ENCODE measurements at places on chromosomes 11 and 22. TPM values are rescaled to one million over a fixed set of nuclear protein-coding genes. Genes with fewer than 3 reads are reported as not detected.

The CASP5 gene
- total RNA-seq: not detected

The APOBEC3G gene
- total RNA-seq: 9.0 TPM

The CHADL gene
- total RNA-seq: 1.2 TPM

The PIWIL4 gene
- total RNA-seq: 0.54 TPM

The GVQW3 gene
- 6.1 TPM for total RNA-seq

The OTOG gene
- 0.13 TPM for total RNA-seq

The GPHA2 gene
- total RNA-seq: not detected

The KCNE3 gene
- 29.4 TPM for total RNA-seq

- H3K27ac ChIP-seq: no peak overlapping the region
- H3K27me3 ChIP-seq: peaks cover 4% of the 10 kb centered on the region
- H3K4me3 ChIP-seq: no peak overlapping the region
- peaks cover 7% of the 10 kb centered on the region for H3K4me1 ChIP-seq
- H3K36me3 ChIP-seq: peaks cover 4% of the 10 kb centered on the region
Observed at GRCh38 chr22:24443668-24444067, 16.3 kb downstream of the ADORA2A start.

- H3K4me3 ChIP-seq: no peak overlapping the region
- H3K36me3 ChIP-seq: peaks cover 44% of the 10 kb centered on the region
- H3K4me1 ChIP-seq: peaks cover 12% of the 10 kb centered on the region
Observed at GRCh38 chr11:44936525-44936924, 14.2 kb downstream of the TP53I11 start.

GRCh38 chr11:70128435-70128906 lies 50.4 kb downstream of the ANO1 start:
- DNase-seq: no peak
- no peak overlapping the region for H3K4me3 ChIP-seq
- H3K36me3 ChIP-seq: no peaks in the 10 kb centered on the region
- H3K27ac ChIP-seq: no peak overlapping the region
- H3K4me1 ChIP-seq: peaks cover 9% of the 10 kb centered on the region
- H3K27me3 ChIP-seq: peaks cover 4% of the 10 kb centered on the region

- H3K36me3 ChIP-seq: no peaks in the 10 kb centered on the region
- peaks cover 4% of the 10 kb centered on the region for H3K4me1 ChIP-seq
- no peak for DNase-seq
- H3K27ac ChIP-seq: no peak overlapping the region
Observed at GRCh38 chr22:49450498-49450897, 377.2 kb downstream of the BRD1 start.

DNA sequence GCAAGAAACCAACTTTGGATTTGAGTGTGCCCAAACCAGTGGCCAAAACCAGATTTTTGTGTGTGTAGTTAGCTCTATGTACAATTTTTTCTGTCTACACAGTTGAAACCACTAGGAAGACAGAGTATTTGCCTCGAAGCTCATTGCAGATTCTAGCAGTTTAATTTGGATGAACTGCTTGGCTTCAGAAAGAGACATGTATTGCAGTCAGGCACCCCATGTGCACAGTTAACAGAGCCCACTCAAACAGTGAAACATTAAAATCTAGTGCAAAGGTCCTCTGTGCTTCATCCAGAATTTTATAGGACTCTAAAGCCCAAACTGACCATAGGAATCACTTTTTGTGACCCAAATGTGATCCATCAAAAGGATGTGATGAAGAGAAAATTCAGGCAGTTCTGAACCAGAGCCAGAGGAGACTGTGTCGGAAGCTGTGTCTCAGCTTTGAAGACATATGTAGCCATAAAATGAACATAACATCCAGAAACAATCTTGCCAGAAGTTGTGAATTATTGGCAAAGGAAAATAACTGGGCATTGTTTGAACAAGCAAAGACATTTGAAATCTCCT lies 82.7 kb downstream of the PANX1 start:
- no peaks in the 10 kb centered on the region for H3K36me3 ChIP-seq
- no peak overlapping the region for H3K4me3 ChIP-seq
- H3K4me1 ChIP-seq: no peaks in the 10 kb centered on the region
- no peaks in the 10 kb centered on the region for H3K27me3 ChIP-seq
- no peak for DNase-seq

- no peaks in the 10 kb centered on the region for H3K36me3 ChIP-seq
- peaks cover 32% of the 10 kb centered on the region for H3K27me3 ChIP-seq
- no peak overlapping the region for H3K27ac ChIP-seq
- H3K4me3 ChIP-seq: peak overlapping the region; percentile 71
Observed at GRCh38 chr11:57476047-57476756, 15.9 kb downstream of the RTN4RL2 start.

DNA sequence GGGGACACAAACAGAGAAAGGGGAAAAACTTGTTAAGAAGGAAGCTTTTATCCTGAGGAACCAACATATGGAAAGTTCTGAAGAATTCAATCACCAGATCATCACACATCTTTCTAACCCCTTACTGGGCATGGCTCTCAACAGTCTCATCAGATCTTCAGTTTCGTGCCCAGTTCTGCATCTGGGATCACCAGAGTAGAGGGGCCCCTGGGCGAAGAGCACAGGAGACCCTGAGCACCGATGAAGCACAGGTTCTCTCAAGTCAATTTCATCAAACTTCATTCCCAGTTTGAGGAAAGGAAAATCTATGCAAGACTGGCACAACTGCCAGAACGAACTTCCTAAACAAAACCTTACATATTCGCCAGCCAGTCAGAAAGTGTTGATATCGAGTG lies 8.5 kb upstream of the PYGM start:
- H3K4me3 ChIP-seq: peak overlapping the region; percentile 77
- DNase-seq: no peak
- peak overlapping the region; percentile 30 for H3K27ac ChIP-seq

DNA sequence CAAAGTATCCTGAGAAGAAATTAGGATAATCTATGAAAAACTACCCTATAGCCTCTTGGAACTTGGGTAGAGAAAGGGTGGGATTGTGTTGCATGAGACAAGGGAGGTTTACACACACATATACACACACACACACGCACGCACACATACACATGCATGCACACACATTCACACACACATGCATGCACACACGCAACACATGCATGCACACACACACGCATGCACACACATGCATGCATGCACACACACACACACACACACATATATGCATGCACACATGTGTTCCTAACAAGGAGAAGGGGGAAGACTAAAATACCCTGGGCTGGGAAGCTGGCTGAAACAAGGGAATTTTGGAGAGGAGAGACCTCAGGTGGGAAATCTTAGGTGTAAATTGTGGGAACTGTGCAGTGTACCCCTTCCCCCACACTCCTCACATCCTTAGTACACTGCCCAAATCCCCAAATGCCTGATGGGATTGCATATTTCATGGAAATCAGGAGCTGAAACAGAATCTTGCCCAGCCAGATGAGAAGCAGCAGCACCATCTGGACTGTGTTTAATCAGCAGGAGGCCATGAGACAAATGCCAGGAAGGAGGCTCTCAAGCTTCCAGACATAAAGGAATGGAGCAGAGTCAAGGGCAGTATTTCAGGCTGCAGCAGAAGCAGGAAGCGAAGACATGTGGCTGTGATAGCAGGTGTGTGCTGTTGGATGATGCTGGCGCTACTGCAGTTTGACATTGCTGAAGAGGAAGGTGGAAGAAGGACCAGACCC lies 14.6 kb upstream of the POLD3 start:
- no peaks in the 10 kb centered on the region for H3K36me3 ChIP-seq
- peaks cover 13% of the 10 kb centered on the region for H3K4me1 ChIP-seq
- H3K4me3 ChIP-seq: peak overlapping the region; percentile 42
- DNase-seq: no peak
- H3K27ac ChIP-seq: peak overlapping the region; percentile 44

- no peak for DNase-seq
- no peak overlapping the region for H3K27ac ChIP-seq
- peaks cover 2% of the 10 kb centered on the region for H3K27me3 ChIP-seq
- H3K36me3 ChIP-seq: no peaks in the 10 kb centered on the region
Observed at GRCh38 chr11:121514432-121515334, 61.9 kb upstream of the SORL1-AS1 start.

GRCh38 chr11:26632691-26633159 lies 60.7 kb upstream of the MUC15 start:
- no peak for DNase-seq
- H3K4me3 ChIP-seq: no peak overlapping the region
- H3K27me3 ChIP-seq: peaks cover 2% of the 10 kb centered on the region
- H3K27ac ChIP-seq: no peak overlapping the region
- H3K4me1 ChIP-seq: no peaks in the 10 kb centered on the region

GRCh38 chr11:69456712-69457111 lies 24.8 kb upstream of the LINC01488 start:
- no peak for DNase-seq
- no peaks in the 10 kb centered on the region for H3K27me3 ChIP-seq
- H3K36me3 ChIP-seq: peaks cover 4% of the 10 kb centered on the region
- no peak overlapping the region for H3K27ac ChIP-seq
- peaks cover 6% of the 10 kb centered on the region for H3K4me1 ChIP-seq
- no peak overlapping the region for H3K4me3 ChIP-seq

DNA sequence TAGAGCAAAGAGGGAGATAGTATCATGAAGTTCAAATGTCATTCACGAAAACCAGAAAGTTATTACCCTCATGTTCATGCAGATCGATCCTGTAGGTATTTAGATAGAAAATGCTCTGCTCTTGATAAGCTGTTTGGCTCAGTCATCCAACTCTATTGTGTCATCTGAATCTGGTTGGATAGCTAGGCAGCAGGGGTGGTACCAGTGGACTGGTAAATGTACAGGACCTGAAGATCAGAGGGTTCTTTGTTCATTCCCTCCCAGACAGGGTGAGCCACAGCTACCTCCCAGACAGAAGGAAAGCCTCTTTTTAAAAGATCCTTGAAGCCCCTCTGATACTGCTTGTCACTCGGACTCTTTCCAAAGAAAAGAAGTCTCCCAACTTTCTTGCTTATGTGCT lies 29.8 kb upstream of the DRD2 start:
- no peak overlapping the region for H3K27ac ChIP-seq
- no peaks in the 10 kb centered on the region for H3K4me1 ChIP-seq
- no peak for DNase-seq
- no peaks in the 10 kb centered on the region for H3K36me3 ChIP-seq
- H3K4me3 ChIP-seq: no peak overlapping the region

GRCh38 chr11:35114906-35115687 lies 23.9 kb upstream of the CD44 start:
- H3K4me1 ChIP-seq: peaks cover 10% of the 10 kb centered on the region
- H3K4me3 ChIP-seq: no peak overlapping the region
- no peak for DNase-seq
- H3K27ac ChIP-seq: no peak overlapping the region
- no peaks in the 10 kb centered on the region for H3K36me3 ChIP-seq

DNA sequence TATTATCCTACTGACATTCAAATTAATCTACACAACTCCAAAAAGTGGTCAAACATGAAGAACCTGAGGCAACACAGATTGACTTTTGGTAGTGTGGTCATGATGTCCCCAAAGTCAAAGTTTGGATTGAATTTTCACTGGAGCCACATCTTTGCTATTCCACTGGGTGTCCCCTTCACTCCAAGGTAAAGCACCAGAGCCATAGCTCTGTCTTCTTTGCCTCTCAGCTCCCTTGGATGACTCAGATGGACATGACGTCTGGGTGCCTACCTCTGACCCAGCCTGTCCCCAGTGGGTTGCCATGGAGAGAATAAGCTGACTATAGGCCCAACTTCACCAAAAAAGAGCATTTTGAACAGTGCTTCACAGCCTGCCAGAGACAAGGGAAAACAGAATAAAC lies 57.4 kb upstream of the ARHGAP42 start:
- peaks cover 11% of the 10 kb centered on the region for H3K4me1 ChIP-seq
- H3K36me3 ChIP-seq: peaks cover under 1% of the 10 kb centered on the region
- DNase-seq: no peak

- H3K4me1 ChIP-seq: no peaks in the 10 kb centered on the region
- DNase-seq: no peak
- H3K27me3 ChIP-seq: peaks cover 5% of the 10 kb centered on the region
- no peak overlapping the region for H3K4me3 ChIP-seq
Observed at GRCh38 chr11:69483691-69484426, 2.4 kb downstream of the LINC01488 start.

DNA sequence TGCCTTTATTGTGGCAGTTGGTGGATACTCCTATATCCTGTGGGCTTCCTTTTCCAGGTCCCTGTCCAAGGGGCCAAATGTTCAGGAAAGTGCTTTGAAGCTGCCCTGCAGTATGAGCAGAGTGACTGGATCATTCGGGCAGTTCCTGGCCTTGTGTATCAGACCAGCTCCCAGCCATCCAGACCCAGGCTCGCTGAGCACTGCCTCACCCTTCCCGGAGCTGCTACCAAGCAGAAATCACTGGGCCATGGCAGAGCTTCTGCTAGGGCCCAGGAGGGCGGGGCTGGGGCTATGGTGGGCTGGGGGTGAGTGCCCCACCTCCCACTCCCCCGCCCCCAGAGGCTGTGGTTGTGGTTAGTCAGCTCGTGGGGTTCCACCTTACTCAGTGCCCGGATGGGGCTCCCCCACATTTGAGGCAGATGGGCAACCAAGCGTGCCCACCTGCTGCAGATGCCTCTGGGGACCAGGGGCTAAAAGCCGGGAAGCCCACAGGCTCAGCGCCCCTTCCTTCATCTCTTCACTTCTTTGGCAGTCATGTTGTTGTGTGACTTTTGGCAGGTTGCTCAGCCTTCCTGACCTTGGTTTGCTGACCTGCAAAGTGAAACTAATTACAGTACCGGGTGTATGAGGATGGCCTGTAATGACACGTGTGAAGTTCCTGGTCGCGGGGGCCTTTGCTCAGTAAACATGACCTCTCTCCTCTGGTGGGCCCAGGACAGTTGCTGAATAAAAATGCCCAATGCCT lies 2.1 kb upstream of the LRRC32 start:
- H3K4me3 ChIP-seq: no peak overlapping the region
- H3K27me3 ChIP-seq: peaks cover 23% of the 10 kb centered on the region
- DNase-seq: no peak
- H3K36me3 ChIP-seq: peaks cover 12% of the 10 kb centered on the region

DNA sequence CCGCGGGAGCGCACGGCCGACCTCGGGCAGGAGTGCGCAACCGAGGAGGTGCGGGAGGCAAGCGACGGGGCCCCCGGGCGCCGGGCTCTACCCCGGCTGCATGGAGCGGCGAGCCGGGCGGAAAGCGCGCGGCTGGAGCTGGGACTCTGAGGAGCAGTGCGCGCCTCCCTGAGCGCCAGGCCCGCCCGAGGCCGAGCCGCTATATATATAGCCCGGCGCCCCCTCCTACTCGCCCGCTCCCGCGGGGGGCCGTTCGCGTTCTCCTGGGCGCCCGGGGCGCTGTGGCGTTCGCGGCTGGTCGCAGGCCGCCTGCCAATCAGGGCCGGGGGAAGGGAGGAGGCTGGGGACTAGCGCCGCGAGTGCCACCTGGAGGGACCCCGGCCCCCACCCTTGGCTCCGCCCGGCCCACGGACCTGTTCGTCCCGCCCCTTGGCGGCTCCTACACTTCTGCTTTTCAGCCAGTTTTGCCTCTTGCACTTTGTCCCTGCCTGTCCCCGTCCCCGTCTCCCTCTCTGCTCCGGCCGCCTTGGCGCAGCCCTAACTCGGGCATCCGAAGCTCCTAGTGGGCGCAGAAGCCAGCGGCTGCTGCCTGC lies at the start of gene FGF4:
TSS of gene FGF4 (minus strand) at position 179 of the 593 bp plus-strand sequence. CDS start 257 bp downstream, outside the sequence.
- no peak within 1 kb of the TSS for H3K4me3 ChIP-seq
- no peaks in the 10 kb centered on the region for H3K36me3 ChIP-seq
- peaks cover 11% of the 10 kb centered on the region for H3K27me3 ChIP-seq
- no peak for DNase-seq
- no peak within 1 kb of the TSS for H3K27ac ChIP-seq

Measured in endothelial cell (in vitro differentiated cells).